ENCODE measurements at places on chromosomes 1 and 21.
A peak's percentile ranks its signal among the peaks of the same experiment; 100 is the strongest.

- no peak for DNase-seq
Observed at GRCh38 chr1:151282883-151283725, 1.0 kb downstream of the ZNF687 start.

DNA sequence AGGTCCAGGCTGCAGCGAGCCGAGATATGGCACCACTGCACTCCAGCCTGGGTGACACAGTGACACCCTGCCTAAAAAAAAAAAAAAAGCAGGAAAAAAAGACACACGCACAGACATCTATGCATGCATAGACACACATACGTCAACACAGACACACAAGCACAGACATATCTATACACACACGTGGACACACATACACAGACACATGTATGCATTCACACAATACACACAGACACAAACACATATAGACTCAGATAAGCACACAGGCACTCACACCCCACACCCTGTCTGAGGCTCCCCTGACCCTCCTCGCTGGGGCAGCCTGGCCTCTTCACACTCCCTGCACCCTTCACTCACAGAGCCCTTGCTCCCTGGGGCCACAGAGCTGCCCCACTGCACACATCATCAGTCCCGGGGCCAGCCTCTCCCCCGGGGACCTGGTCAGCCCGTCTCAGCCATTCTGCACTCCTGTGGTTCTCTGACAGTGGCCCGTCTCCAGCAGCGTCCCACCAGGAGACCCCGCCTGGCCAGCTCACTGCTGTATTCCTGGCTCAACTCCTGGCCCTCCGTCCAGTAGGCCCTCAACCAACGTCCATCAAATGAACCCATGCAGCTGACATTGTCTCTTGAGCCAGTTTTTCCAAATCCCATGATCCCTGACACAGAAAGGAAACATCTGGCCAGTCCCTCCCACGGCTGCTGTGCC, 4.6 kb upstream of the PRKCZ start:
- DNase-seq: no peak

GRCh38 chr1:9004031-9004699, 22.1 kb downstream of the SLC2A7 start:
- no peak for DNase-seq

DNA sequence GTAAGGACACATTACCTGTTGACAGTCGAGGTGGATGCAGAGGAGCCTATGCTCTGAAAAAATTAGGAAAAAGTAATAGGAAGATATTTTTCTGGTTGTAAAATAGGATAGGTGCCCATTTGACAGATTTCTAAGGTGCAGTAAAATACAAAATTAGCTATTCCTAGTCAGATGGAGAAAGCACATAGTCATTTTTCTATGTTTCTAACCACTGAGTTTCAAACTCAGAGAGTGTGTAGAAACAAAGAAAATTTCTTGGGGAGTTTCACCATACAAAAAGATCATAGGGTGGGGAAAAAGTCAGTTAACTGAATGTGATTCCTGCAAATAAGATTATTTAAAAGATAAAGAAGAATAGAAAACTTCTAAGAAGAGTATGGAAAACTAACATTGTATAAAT, 666.9 kb downstream of the KCNT2 start:
- no peak for DNase-seq

DNA sequence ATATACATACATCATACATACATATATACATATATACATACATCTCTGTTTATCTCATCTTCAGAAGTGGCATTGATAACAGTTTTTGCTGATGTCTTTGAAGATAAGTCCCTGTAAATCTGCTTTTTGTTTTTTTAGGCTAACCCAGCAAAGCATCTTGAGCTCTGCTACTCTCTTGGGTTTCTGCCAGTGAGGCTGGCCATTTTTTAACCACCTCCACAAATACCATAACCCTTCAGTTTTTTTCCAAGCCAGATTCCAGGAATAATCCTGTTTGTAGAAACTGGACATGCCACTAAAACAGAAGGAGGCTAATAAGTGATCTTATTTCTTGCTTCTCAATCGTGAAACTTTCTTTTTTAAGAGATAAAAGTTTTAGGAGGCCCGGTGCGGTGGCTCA, 21.6 kb downstream of the SDHC start:
- DNase-seq: no peak

- no peak for DNase-seq
Observed at GRCh38 chr1:29062157-29062942, 61.4 kb downstream of the TMEM200B start.

GRCh38 chr1:1538989-1539309, 1.5 kb downstream of the TMEM240 start:
- DNase-seq: no peak

DNA sequence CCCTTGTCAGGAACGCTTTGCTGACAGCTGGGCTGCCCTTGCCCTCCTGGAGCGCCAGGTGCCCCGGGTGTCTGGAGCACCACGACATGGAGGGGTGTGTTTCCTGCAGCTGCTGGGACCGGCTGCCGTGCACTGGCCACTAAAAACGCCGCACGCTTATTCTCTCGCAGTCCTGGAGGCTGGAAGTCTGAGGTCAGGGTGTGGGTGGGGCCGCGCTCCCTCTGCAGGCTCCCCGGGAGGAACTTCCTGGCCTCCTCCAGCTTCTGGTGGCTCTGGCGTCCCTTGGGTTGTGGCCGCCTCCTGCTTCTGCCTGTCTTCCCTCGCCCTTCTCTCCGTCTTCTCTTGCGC, 28.0 kb upstream of the PLCH2 start:
- no peak for DNase-seq

DNA sequence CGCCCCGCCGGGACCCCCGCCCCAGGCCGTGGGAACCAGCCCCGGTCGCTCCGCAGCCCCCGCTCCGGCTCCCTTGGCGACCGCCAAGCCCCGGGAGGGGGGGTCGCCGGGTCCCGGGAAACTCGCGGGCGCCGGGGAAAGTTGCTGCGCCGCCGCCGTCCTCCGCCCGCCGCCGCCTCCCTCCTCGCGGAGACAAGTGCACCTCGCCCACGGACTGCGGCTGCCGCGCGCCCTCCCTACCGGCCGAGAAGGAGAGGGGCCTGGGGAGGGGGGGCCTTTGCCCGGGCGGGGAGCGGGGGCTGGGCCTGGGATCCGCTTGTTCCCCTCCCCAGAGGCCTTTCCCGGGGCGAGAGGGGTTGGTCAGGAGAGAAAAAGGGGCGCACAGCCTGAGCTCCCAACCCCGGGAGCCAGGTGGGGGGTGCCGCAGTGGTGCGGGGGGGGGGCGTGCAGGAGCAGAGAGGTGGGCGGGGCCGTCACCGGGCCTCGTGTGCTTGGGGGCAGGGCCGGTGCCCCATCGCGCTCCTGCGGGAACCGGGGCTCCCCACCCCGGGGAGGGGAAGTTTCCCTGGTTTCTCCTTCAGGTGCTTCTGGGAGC, 592 bp downstream of the AGRN start:
- no peak for DNase-seq

- peak; percentile 53 for DNase-seq
Observed at GRCh38 chr1:167555971-167556714, 2.6 kb upstream of the CREG1 start.
